ENCODE measurements at places on chromosomes 3 and 15.
A peak's percentile ranks its signal among the peaks of the same experiment; 100 is the strongest.

GRCh38 chr3:8622873-8623691 lies 21.5 kb downstream of the SSUH2 start:
- H3K4me1 ChIP-seq: peaks cover 12% of the 10 kb centered on the region
- H3K27me3 ChIP-seq: peaks cover 6% of the 10 kb centered on the region
- peak overlapping the region; percentile 78 for H3K27ac ChIP-seq
- peak; percentile 77 for DNase-seq
- no peaks in the 10 kb centered on the region for H3K36me3 ChIP-seq

DNA sequence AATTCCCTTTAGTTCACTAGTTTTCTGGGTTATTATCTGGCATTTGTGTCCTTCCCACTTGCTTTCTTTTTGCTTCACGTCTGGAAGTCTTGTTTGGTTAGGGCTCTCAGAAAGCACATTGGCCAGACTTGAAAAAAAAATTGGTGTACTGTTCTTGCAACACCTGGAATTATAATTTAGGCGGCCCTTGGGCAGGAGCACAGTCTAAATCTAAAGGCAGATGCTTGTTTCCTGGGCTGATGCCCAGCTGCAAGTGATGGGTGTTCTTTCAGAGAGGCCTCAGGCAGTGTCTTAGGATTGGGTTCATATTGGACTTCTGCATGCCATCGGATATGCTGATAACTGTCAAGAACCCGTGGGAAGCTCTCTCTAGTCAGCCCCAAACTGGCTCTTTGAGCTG lies 521.5 kb downstream of the PDCD6IP start:
- H3K4me1 ChIP-seq: peaks cover 6% of the 10 kb centered on the region
- H3K27me3 ChIP-seq: peaks cover 1% of the 10 kb centered on the region
- no peak for DNase-seq
- no peak overlapping the region for H3K27ac ChIP-seq
- no peaks in the 10 kb centered on the region for H3K36me3 ChIP-seq

GRCh38 chr15:57495554-57496165 lies 96.0 kb upstream of the MYZAP start:
- H3K27ac ChIP-seq: peak overlapping the region; percentile 76
- peaks cover 21% of the 10 kb centered on the region for H3K27me3 ChIP-seq
- DNase-seq: no peak
- peaks cover 70% of the 10 kb centered on the region for H3K4me1 ChIP-seq
- peak overlapping the region; percentile 80 for H3K4me3 ChIP-seq

DNA sequence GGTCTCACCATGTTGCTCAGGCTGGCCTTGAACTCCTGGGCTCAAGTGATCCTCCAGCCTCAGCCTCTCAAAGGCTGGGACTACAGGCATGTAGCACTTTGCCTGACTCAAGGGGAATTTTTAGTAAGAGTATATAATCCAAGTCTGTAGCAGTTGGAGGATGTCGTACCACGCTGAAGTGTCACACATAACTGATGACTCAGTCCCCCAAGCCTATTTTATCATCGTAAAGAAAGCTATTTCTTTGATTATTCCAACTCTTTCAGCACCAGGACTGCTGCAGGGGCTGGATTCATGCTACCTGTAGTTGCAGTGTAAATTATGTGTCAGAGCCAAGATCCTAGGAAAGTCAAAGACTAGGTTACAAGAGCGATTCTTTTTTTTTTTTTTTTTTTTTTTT lies 1.4 kb upstream of the PRKCI start:
- no peak overlapping the region for H3K27ac ChIP-seq
- peaks cover 19% of the 10 kb centered on the region for H3K4me1 ChIP-seq
- H3K27me3 ChIP-seq: peaks cover 2% of the 10 kb centered on the region

- peak overlapping the region; percentile 71 for H3K27ac ChIP-seq
- H3K27me3 ChIP-seq: peaks cover 2% of the 10 kb centered on the region
- peak; percentile 21 for DNase-seq
- no peak overlapping the region for H3K4me3 ChIP-seq
- H3K36me3 ChIP-seq: peaks cover 3% of the 10 kb centered on the region
These were observed 230.3 kb upstream of the TLE3 start for GRCh38 chr15:70327856-70328678.

GRCh38 chr3:197420115-197420514 lies 121.7 kb upstream of the DLG1 start:
- H3K27ac ChIP-seq: no peak overlapping the region
- no peak for DNase-seq
- no peaks in the 10 kb centered on the region for H3K36me3 ChIP-seq
- H3K4me1 ChIP-seq: peaks cover 5% of the 10 kb centered on the region
- H3K4me3 ChIP-seq: no peak overlapping the region

- H3K27ac ChIP-seq: peak overlapping the region; percentile 75
- H3K4me3 ChIP-seq: no peak overlapping the region
- H3K36me3 ChIP-seq: no peaks in the 10 kb centered on the region
- peaks cover 3% of the 10 kb centered on the region for H3K27me3 ChIP-seq
These were observed 29.5 kb downstream of the CTDSPL start for GRCh38 chr3:37891227-37891626.

DNA sequence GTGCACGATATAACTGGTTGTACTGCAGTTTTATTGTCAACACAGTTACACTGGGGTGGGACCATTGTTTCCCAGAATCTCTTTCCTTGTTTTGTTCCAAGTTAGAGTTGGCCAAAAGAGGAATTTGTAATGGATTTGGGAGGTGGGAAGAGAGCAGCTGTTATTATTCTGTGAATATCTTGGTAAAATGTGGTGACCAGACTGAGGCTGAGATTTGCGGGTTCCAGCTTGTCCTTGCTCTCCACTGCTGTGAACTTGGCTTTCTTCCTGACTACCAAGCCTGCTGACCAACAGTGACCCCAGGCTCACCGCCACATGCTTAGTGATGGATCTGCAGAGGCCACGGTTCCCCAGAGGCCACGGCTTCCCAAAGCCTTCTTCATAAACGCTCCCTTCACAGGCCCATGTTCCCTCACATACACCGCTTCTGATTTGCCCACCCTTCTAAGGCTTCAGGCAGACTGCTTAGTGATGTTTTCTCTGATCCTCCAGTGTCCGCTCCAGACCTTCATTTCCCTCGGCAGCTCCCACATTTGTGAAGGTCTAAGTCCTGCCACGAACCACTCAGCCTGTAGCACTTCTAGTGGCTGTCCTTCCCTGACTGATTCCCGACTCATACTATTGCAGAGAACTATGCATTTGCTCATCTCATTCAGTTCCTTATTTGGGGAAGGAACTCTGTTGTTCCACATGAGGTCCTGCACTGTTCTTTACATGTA lies 525.5 kb upstream of the RGMA start:
- peaks cover 5% of the 10 kb centered on the region for H3K4me1 ChIP-seq
- H3K27me3 ChIP-seq: no peaks in the 10 kb centered on the region
- no peak overlapping the region for H3K27ac ChIP-seq
- no peak for DNase-seq

- H3K4me1 ChIP-seq: peaks cover 67% of the 10 kb centered on the region
- H3K36me3 ChIP-seq: peaks cover 11% of the 10 kb centered on the region
- H3K27ac ChIP-seq: peak overlapping the region; percentile 72
- peaks cover 4% of the 10 kb centered on the region for H3K27me3 ChIP-seq
- no peak overlapping the region for H3K4me3 ChIP-seq
- DNase-seq: no peak
These were observed 38.1 kb downstream of the CTDSPL start for GRCh38 chr3:37899711-37900306.

DNA sequence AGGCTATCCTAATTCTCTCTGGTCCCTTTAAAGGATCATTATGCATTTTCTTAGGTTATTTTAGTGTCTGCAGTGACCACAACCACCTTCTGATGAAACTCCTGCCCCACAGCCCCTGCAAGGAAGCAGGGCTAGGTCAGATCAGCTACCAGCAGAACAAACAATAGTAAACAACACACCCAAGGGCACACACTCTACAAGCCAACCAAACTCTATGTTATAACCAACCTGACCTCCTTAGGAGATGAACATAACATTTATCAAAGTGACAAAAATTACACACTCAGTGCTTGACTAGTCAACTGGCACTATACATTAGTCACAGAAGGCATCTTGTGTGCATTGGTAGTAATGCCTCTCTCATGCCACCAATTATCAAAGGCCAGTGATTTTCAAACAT lies 17.3 kb downstream of the DENND6A start:
- H3K27ac ChIP-seq: no peak overlapping the region
- H3K36me3 ChIP-seq: no peaks in the 10 kb centered on the region
- H3K4me1 ChIP-seq: peaks cover 23% of the 10 kb centered on the region
- no peak overlapping the region for H3K4me3 ChIP-seq

DNA sequence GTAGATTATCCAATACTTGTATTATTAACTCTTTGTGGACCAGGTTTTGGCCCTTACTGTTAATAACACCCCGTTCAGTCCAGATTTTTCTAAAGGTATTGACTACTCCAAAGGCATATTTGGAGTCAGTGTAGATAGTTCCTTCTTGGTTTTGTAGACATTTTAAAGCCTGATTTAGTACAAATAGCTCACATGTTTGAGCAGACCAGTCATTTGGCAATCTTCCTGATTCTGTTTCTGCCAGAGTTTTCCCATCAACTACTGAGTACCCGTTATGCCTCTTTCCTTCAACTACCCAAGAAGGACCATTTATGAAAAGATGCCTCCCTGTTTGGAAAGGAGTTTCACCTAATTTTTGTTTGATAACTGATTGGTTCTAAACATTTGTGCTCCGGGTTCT lies 82.0 kb downstream of the CHCHD4 start:
- peaks cover 18% of the 10 kb centered on the region for H3K4me1 ChIP-seq
- peaks cover 4% of the 10 kb centered on the region for H3K27me3 ChIP-seq
- no peak overlapping the region for H3K4me3 ChIP-seq
- no peak overlapping the region for H3K27ac ChIP-seq

DNA sequence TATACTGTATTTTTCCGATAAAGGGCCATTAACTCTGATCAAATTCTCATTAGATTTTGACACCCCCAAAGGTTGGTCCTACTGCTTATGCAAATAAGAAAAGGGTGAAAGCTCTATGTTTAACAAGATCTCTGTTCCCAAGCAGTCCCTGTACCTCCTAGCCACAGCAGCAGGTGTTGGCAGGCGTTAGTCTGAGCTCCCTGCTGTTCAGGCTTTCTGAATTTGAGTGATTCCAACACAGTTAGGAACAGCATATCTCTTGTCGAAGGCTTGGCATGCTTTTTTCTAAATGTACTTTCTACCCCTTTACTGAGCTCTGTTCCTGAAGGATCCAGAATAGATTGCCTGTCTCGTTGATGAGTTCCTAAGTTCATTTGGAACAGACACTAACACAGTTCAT lies 42.3 kb downstream of the MITF start:
- H3K4me3 ChIP-seq: no peak overlapping the region
- no peaks in the 10 kb centered on the region for H3K27me3 ChIP-seq
- H3K36me3 ChIP-seq: no peaks in the 10 kb centered on the region
- H3K27ac ChIP-seq: no peak overlapping the region

DNA sequence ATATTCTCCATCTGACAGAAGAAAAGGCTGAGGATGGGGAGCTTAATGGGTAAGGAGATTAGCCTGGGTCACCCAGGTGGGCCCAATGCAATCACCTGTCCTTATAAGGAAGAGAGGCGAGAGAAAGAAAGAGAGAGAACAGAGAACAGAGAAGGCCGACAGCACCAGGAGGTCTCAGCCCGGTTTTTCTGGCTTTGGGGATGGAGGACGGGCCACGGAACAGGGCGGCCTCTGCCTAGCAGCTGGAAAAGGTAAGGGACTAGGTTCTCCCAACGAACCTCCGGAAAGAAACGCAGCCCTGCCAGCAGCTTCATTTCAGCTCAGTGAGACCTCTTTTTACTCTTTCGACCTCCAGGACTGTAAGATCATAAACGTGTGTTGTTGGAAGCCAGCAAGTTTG lies 196.0 kb upstream of the LYSMD4 start:
- H3K27ac ChIP-seq: no peak overlapping the region
- peaks cover 17% of the 10 kb centered on the region for H3K27me3 ChIP-seq
- DNase-seq: no peak

DNA sequence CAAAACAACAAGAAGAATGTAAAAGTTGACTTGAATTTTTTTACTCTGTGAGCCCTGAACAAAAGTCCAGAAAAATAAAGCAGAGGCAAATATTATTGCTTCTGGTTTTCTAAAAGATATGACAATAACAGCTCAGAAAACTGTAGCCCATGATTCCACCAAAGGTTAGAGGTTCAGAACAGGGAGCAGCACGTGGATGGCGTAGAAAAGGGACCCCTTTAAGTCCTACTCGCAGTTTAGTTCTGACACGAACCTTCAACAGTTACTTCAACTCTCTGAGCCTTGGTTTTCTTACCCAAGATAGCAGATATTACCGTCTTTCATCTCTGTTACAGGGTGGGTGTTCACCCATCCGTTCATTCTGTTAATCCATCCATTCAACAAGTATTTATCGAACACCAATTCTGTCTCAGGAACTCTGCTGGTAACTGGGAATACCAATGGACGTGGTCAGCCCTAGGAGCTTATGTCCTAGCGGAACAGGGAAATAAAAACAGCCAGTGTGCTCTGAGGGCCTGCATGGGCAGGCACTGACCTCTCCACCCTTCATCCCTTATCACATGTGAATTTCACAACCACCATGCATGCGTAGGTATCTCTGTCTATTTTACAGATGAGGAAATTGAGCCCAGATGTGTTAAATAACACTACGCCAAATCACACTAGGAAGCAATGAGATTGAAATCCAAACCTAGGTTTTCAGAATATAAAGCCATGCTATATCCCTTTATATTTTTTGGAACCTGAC lies 274.2 kb upstream of the ICE2 start:
- H3K4me3 ChIP-seq: no peak overlapping the region
- DNase-seq: no peak
- H3K36me3 ChIP-seq: no peaks in the 10 kb centered on the region
- H3K27me3 ChIP-seq: peaks cover 1% of the 10 kb centered on the region
- H3K27ac ChIP-seq: peak overlapping the region; percentile 94

GRCh38 chr15:74573987-74574386 lies 33.0 kb downstream of the ARID3B start:
- H3K36me3 ChIP-seq: peaks cover 28% of the 10 kb centered on the region
- H3K27me3 ChIP-seq: no peaks in the 10 kb centered on the region
- H3K4me1 ChIP-seq: peaks cover 23% of the 10 kb centered on the region
- no peak for DNase-seq
- H3K27ac ChIP-seq: peak overlapping the region; percentile 64
- H3K4me3 ChIP-seq: peak overlapping the region; percentile 77

DNA sequence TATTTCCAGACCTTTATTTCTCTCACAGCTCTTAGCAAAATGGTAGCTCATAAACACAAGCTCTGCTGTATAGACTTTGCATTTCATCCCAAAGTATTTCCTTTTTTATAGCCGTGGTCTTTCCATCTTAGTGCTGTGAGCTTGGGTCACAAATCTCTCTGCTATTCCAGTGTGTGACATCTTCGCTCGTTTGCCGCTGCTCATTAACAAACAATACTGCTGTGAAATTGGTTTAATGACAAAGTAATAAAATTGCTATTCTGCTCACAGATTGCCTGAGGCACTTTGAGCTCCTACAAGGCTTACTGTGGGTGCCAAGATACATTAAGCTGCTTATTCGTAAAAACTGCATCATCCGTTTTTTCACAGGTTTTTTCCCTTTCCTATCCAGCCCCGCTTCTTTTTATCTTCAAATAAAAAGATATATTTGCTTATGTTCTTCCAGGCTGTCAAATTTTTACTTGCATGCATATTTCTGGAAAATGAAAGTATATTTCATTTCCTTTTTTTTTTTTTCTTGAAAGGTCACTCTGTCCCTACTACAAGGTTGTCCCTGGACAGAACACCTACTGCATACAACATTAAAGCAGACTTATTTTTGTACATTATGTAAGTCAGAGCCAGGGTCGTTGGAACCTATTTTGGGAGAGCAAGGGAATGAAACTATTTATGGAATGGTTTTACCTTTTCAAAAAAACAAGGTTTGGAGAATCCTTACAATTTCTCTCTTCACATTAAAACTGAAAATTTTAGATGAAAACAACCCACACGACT lies 174.5 kb downstream of the MEIS2 start:
- no peak overlapping the region for H3K4me3 ChIP-seq
- H3K27ac ChIP-seq: no peak overlapping the region
- H3K36me3 ChIP-seq: no peaks in the 10 kb centered on the region
- no peaks in the 10 kb centered on the region for H3K27me3 ChIP-seq

Measured in endothelial cell (in vitro differentiated cells).